ENCODE measurements at places on chromosomes 2 and 18.

DNA sequence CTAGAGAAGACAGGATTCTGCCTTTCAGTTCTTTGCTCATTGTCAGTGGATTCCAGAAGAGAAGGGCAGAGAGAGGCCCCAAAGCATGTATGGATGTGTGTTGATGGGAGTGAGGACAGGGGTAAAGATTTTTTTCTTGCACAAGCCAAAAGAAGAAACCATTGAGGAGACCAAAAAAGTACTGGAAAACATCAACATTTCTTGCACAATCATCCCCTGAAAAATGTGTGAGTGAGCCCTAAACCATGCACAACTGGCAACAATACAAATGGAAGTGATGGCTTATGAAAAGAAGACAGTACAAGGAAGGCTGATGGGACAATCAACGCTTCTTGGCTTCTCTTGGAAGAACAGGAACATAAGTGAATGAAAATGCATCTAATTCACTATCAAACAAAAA, 5.6 kb upstream of the SMAD7 start:
- DNase-seq: no peak

DNA sequence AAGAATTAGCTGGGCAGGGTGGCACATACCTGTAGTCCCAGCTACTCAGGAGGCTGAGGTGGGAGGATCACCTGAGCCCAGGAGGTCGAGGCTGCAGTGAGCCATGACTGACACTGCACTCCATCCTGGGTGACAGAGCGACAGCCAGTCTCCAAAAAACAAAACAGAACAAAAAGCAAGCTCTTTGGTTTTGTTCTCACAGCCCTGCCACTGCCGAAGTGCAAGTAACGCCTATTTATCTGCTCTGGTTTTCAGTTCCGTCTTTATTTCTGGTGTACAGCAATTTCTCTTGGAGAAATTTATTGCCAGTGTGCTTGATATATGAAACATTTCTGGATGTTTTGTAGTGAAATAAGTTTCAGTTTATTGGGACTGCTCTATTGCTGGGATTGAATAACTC, 61.9 kb downstream of the RAB10 start:
- no peak for DNase-seq

DNA sequence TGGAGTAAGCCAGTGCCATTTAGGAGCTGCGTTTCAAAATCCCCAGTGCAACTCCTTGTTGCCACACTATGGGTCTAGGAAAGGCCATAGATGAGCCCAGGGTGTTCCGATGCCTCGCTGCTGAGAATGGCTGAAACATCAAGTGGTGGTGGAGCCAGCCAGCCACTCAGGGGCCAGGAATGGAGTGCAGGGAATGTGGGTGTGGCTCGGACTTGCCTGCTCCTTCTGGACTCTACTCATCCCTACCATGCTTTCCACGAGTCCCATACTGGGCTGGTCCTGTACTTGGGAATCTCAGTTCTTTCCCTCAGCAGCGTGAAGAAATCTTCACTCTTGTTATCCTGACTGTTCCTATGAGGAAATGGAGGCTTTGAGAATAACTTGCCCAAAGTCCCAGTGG, 143.5 kb downstream of the INSIG2 start:
- no peak for DNase-seq

DNA sequence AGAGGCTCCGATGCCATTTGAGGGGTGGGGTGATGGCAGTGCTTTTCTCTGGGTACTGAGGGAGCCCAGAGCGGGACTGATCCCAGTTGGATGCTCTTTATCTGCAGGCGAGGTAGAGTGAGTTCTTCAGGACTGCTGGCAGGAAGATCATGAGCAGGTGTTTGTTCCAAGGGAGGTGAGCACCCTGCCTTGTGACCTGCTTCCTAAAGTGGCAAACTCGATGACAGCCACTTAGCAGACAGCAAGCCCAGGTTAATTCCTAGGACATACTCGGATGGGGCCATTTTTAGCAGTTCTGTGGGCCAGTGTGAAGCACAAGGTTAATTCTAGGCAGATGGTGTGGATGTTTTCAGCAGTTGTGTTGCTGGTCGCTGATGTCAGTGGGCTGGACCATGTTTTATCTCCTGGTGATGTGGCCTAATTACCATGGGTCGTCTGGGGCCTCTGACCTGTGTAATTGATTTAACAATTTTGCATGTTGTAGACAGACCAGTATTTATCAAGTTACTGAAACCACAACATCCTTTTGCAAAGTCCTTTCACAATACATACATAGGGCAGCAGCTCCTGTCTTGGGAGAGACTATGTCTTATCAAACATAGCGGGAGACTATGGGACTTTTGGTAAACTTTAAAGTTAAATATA, 4.9 kb downstream of the FKBP1B start:
- DNase-seq: no peak

- no peak for DNase-seq
Measured at GRCh38 chr18:845152-845819, 33.2 kb upstream of the YES1 start.

- DNase-seq: no peak
Measured at GRCh38 chr2:216914491-216914890, 54.6 kb upstream of the TNP1 start.

DNA sequence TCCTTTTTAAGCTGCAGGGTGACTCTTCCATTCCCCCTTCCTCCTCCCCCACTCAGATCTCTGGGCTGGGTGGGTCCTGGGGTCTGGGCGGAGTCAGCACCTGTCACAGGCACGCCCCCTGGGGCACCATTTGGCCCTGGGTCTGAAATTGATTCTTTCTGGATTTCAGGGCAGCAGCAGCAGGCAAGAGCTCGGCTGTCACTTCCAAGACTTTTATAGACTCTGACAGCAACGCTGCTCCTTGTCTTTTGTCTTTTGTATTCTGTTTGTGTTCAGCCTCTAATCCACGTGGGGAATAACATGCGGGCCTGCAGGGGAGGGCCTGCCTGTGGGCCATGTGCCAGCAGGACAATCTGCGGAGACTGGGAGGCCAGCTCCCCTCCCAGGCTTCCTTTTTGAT, 3.9 kb downstream of the BOD1L2 start:
- DNase-seq: no peak

DNA sequence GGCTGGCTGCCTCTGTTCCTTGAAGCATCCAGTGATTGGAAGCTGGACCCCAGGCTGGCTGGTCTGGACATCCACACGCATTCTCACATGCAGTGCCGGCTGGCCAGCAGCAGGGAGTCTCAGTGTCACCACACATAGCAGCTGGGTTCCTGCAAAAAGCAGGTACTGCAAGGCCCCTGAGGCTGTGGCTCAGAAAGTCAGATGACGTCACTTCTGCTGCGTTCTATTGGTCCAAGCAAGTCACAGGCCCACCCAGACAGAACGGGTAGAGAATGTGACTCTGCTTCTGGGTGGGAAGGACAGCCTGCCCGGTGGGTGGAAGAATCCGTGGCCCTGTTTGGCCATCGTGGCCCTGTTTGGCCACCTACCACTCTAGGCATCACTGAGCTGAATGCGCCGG, 51.3 kb upstream of the SPP2 start:
- DNase-seq: no peak

GRCh38 chr2:109614715-109615636, 812 bp downstream of the SOWAHC start:
- no peak for DNase-seq

DNA sequence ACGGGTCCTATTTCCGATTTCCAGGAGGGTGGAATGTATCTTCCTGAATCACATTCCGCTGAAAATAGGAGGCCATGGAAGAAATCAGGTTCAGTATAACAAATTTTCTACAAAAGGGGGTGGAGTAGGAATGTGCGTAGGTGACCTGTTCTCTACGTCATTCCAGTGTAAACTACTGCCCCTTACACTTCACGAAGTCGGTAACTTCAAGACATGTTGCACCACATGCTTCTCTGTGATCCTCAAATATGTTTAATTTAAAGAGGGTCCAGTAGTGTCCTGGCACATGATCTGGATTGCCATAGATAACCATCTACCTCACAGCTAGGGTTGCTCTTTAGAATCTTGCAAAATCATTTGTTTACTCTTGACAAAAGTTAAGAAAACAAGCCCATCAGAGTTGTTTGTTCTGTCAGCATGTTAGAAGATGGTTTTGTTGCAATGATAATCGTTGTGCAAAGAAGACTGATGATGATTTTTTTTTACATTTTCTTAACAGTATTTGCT, 7.5 kb upstream of the CPS1 start:
- no peak for DNase-seq

- no peak for DNase-seq
Measured at GRCh38 chr2:117536139-117536538, 278.4 kb upstream of the DDX18 start.

- no peak for DNase-seq
Measured at GRCh38 chr18:22914633-22915032, 18.5 kb upstream of the RBBP8 start.

DNA sequence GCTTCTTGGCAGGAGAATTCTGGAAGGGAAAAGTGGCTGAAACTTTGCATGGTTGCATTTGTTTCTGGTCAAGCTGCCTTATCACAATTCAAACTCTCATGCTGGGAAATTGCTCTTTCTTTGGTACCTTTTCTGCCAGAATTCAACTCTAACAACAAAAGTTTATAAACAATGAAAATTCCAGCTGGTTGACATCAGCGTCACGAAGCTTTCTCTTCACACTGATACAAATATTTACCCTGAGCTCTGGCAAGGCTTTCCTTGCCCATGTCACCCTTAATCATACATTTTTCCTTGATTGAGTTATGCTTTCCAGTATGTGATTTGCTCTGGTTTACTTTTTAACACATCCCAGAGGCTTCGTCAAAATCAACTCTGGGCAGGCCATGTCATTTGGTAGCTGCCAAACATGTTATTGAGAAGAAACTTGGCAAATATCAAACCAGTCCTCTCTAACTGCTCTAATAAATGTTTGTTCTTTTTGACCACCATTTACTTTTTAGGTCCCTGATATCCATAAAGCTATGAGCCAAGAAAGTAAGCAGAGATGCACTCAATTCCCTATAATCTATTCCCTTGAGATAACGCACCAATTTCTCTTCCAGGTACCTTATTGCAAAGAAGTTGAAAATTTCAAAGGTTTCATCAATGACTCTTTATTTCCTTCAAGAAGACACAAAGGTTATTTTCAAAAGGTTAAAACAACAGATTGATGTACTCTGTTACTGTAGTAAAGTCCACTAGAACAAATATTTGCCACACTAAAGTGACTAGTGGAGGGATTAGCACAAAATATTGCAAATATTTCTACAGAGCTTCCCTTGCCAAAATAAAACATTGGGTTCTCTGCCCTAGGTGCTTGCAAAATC, 1241.1 kb upstream of the ZEB2 start:
- DNase-seq: no peak

GRCh38 chr18:75086494-75087034, 122.4 kb downstream of the PTGR3 start:
- DNase-seq: no peak

DNA sequence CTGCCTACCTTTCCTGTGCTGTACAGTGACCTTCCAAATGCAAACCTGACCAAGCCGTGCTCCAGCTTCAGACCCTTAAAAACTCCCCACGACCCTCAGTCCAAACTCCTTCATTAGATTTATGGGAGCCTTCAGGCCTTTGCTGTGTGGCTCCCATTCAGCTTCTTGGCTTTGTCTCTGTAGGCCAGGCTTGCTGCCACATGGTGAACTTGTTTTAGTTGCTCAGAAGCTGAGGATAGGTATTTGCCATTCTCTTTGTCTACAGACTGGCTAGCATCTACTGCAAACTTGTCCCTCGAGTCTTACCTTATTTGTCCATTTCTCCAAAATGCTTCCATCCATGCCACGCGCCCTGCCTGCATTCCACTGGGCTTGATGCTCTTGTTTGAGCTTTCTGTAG, 49.1 kb downstream of the SOX11 start:
- DNase-seq: no peak

DNA sequence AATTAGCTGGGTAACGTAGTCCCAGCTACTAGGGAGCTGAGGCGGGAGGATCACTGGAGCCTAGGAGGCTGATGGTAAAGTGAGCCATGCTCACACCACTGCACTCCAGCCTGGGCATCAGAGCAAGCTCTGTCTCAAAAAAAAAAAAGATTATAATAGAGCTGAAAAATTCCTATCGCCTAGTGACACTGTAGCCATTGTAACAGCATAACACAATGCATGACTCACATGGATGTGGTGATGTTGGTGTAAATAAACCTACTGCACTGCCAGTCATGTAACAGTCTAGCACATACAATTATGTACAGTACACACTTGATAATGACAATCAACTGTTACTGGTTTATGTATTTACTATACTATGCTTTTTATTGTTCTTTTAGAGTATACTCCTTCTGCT, 39.6 kb downstream of the MGAT4A start:
- no peak for DNase-seq

DNA sequence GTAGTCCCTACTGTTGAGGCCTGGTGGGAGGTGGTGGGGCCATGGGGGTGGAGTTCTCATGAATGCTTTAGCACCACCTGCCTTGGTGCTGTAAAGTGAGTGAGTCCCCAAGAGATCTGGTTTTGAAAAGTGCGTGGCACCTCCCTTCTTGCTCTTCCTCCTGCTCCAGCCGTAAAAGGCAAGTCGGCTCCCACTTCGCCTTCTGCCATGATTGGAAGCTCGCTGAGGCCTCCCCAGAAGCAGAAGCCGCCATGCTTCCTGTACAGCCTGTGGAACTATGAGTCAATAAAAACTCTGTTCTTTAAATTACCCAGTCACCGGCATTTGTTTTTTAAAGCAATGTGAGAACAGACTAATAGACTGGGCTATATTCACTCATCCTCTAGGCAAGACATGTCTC, 141.3 kb upstream of the ALKAL2 start:
- DNase-seq: no peak

DNA sequence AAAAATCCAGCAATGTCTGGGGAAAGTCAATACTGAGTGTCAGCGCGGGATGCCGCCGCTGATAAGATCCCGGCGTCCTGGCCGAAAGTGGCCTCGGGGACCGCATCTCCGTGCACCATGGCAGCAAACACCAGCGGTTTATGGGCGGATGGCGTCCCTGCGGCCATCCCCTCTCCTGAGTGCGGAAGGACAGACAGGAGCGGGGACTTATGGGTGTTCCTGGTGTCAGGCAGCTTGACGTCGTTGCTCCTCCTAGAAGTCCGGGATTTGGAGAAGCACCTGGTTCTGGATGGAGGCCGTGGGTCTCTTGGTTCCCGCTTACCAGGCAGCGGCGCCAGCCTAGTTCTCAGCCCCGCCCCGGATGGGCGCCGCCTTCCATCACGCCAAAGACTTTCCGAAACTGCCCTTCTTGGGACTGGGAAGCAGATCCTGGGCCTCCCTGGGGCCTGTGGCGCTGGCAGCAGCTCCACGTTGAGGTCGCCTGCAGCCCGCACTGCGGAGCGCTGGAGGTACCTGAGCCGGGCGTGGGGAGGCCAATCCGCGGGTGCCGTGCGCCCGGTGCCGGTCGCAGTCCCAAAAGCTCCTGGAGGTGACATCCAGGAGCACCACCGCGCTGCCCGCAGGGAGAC, 119.1 kb downstream of the CCDC74A start:
- no peak for DNase-seq

- no peak for DNase-seq
Measured at GRCh38 chr2:207150284-207150683, 15.5 kb downstream of the KLF7 start.

GRCh38 chr2:108579623-108580022, 45.4 kb downstream of the LIMS1 start:
- no peak for DNase-seq

GRCh38 chr2:241666627-241667400, 19.8 kb downstream of the DTYMK start:
- no peak for DNase-seq
